ENCODE measurements at places on chromosomes 2 and 18. TPM values are rescaled to one million over a fixed set of nuclear protein-coding genes. Genes with fewer than 3 reads are reported as not detected.

GRCh38 chr2:217337771-217338170 lies 477.9 kb upstream of the TNP1 start:
- no peak for DNase-seq
- H3K27ac ChIP-seq: peak overlapping the region; percentile 26
- no peak overlapping the region for H3K4me3 ChIP-seq
- H3K27me3 ChIP-seq: no peaks in the 10 kb centered on the region
- no peaks in the 10 kb centered on the region for H3K36me3 ChIP-seq

Gene UGT1A4
- not detected for total RNA-seq

DNA sequence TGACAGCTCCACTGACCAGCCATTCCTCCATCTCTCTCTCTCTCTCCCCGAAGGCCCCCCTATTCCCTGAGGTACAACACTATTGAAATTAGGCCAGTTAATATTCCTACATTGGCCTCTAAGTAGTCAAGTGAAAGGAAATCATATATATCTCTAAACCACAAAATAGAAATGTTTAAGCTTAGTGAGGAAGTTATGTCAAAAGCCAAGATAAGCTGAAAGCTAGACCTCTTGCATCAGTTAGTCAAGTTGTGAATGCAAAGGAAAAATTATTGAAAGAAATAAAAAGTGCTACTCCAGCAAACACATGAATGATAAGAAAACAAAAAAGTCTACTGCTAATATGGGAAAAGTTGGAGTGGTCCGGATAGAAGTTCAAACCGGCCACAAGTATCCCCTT lies 301.3 kb upstream of the RBMS1 start:
- H3K27me3 ChIP-seq: no peaks in the 10 kb centered on the region
- no peaks in the 10 kb centered on the region for H3K4me1 ChIP-seq
- H3K27ac ChIP-seq: no peak overlapping the region
- no peak for DNase-seq
- H3K4me3 ChIP-seq: no peak overlapping the region

DNA sequence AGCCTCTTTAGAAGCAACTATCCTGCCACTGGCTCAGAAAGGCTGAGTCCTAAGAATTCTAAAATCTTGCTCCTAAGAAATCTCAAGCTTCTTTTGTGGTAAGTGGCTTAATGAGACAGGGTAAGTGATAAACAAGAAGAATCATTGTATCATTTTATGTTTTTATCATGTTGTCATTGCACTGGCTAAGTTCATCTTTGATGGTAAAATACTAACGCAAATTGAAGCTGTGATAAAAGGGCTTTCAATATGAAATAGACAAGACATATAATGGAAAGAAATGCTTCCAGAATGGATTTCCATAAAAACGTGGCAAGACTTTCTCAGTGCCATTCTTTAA lies 21.6 kb upstream of the TTC39C start:
- peaks cover 13% of the 10 kb centered on the region for H3K4me1 ChIP-seq
- DNase-seq: no peak
- no peaks in the 10 kb centered on the region for H3K36me3 ChIP-seq
- H3K27ac ChIP-seq: no peak overlapping the region

GRCh38 chr2:122236152-122236874 lies 480.9 kb downstream of the TSN start:
- no peak overlapping the region for H3K27ac ChIP-seq
- DNase-seq: no peak

DNA sequence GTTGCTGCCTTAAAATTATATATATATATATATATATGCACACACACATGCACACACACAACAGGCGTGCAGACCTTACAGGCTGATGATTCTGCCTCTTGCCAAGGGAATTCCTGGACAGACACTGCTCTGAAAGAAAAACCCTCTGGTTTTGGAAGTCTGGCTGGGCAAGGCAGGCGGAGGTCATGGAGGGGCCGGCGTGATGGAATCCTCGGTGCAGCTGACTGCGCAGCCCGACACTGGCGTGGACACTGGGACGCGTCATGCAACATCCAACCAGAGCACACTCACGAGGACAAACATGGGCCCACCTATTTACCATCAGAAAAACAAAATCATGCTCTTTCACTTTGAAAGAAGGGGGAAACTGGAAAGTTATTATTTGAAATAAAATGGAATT lies 235.3 kb downstream of the ZNF516 start:
- H3K4me3 ChIP-seq: no peak overlapping the region
- H3K4me1 ChIP-seq: no peaks in the 10 kb centered on the region
- no peak overlapping the region for H3K27ac ChIP-seq
- H3K36me3 ChIP-seq: no peaks in the 10 kb centered on the region
- H3K27me3 ChIP-seq: no peaks in the 10 kb centered on the region

DNA sequence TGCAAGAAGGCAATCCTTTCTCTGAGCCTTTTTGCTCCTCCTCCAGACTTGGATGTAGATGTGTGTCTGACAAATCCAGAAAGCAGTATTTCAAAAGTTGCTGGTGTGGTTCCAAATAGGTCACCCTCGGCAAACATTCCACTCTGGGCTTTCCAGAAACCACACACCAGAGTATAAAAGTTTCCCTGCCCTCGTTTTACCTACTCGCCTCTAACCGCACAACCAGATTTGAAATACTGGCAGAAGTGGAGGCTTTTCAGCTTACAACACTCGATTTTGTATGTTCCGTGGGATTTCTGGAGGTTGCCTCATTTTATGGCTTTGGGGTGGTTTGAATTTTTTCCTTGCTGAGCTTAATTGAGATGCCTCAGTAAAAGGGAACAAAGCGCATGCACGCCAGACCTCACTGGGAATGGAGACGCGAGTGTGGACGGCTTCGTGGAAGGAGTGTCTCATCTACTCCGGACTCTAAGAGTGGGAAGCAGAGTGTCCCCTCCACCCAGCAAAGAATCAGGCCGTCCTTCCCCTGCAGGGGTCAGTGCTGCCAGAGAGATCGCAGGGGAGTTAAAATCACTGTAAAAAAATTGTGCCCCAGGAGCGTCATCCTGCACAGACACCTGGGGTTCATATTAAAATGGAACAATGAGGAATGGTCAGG lies 44.0 kb upstream of the RPL31 start:
- no peak overlapping the region for H3K27ac ChIP-seq
- H3K4me3 ChIP-seq: no peak overlapping the region
- no peaks in the 10 kb centered on the region for H3K4me1 ChIP-seq
- no peak for DNase-seq
- no peaks in the 10 kb centered on the region for H3K27me3 ChIP-seq
- H3K36me3 ChIP-seq: no peaks in the 10 kb centered on the region

Gene GCA
- 3.8 TPM for total RNA-seq

DNA sequence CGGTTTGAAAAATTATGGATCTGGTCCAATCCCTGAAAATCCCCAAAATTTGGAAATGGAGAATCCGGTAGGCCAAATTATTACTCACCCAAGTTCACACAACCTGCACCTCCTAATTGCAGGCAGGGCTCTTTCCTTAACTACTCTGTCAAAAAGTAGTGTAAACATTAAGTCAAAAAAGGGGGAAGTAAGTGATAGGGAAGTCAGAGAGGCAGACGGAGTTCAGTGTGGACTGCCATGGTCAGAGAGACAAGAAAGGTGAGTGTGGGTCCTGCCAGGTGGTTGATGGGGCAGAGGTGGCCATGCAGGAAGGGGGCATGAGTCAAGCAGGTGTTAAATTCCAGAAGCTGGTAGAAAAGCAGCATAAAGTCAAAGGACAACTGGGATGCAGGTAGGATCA lies 104.7 kb upstream of the STPG4 start:
- no peak for DNase-seq
- H3K4me3 ChIP-seq: no peak overlapping the region
- H3K27ac ChIP-seq: no peak overlapping the region
- H3K27me3 ChIP-seq: no peaks in the 10 kb centered on the region

Gene DUSP11
- 44.1 TPM for total RNA-seq

- H3K4me1 ChIP-seq: peaks cover 4% of the 10 kb centered on the region
- H3K27me3 ChIP-seq: no peaks in the 10 kb centered on the region
- no peaks in the 10 kb centered on the region for H3K36me3 ChIP-seq
- no peak overlapping the region for H3K4me3 ChIP-seq
Observed at GRCh38 chr18:62982600-62983251, 267.4 kb downstream of the PHLPP1 start.

GRCh38 chr2:128347701-128348539 lies 29.3 kb upstream of the HS6ST1 start:
- no peak overlapping the region for H3K4me3 ChIP-seq
- H3K27ac ChIP-seq: no peak overlapping the region
- H3K36me3 ChIP-seq: no peaks in the 10 kb centered on the region
- H3K4me1 ChIP-seq: peaks cover 5% of the 10 kb centered on the region
- no peak for DNase-seq

Gene ACVR1C
- total RNA-seq: 3.4 TPM

Gene CABLES1
- total RNA-seq: 21.9 TPM

- no peaks in the 10 kb centered on the region for H3K36me3 ChIP-seq
- H3K4me1 ChIP-seq: no peaks in the 10 kb centered on the region
- no peak overlapping the region for H3K4me3 ChIP-seq
- no peak overlapping the region for H3K27ac ChIP-seq
- no peaks in the 10 kb centered on the region for H3K27me3 ChIP-seq
Observed at GRCh38 chr18:52875725-52876124, 535.7 kb downstream of the DCC start.

Gene L3MBTL4
- total RNA-seq: not detected

Gene COL3A1
- total RNA-seq: 19.3 TPM

- no peaks in the 10 kb centered on the region for H3K36me3 ChIP-seq
- H3K4me3 ChIP-seq: no peak overlapping the region
- H3K27ac ChIP-seq: no peak overlapping the region
Observed at GRCh38 chr2:151886241-151886640, 58.0 kb upstream of the ARL5A start.

- H3K27ac ChIP-seq: no peak overlapping the region
- H3K27me3 ChIP-seq: no peaks in the 10 kb centered on the region
- no peak for DNase-seq
Observed at GRCh38 chr18:13124411-13124810, 94.1 kb upstream of the LDLRAD4 start.

DNA sequence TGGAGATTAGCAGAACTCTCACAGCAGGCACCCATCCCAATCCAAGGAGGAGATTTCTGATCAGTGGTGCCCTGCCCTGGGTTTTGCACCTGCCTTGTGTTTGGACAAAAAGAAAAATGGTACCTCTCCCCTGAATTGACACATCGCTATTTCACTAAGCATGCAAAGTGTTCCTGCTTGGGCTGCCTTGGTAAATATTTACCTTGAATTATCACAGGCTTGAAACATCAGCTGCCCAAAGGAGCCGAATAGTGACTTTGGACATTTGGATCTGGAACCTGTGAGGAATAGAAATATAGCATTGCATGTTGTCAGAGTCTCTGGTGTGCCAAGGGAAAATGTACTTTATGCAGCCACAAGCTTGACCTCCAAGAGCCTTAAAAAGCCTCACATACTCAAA lies 926.4 kb upstream of the FANCL start:
- no peak overlapping the region for H3K4me3 ChIP-seq
- peaks cover 3% of the 10 kb centered on the region for H3K27me3 ChIP-seq
- no peaks in the 10 kb centered on the region for H3K36me3 ChIP-seq
- H3K4me1 ChIP-seq: no peaks in the 10 kb centered on the region

GRCh38 chr2:11546072-11546471 lies 12.2 kb downstream of the GREB1 start:
- H3K27me3 ChIP-seq: peaks cover 10% of the 10 kb centered on the region
- no peak overlapping the region for H3K4me3 ChIP-seq
- no peak for DNase-seq
- H3K4me1 ChIP-seq: no peaks in the 10 kb centered on the region
- H3K36me3 ChIP-seq: no peaks in the 10 kb centered on the region
- no peak overlapping the region for H3K27ac ChIP-seq

GRCh38 chr18:36786686-36787085 lies 42.1 kb downstream of the TPGS2 start:
- H3K4me3 ChIP-seq: no peak overlapping the region
- H3K27ac ChIP-seq: no peak overlapping the region
- H3K4me1 ChIP-seq: no peaks in the 10 kb centered on the region
- H3K27me3 ChIP-seq: no peaks in the 10 kb centered on the region

DNA sequence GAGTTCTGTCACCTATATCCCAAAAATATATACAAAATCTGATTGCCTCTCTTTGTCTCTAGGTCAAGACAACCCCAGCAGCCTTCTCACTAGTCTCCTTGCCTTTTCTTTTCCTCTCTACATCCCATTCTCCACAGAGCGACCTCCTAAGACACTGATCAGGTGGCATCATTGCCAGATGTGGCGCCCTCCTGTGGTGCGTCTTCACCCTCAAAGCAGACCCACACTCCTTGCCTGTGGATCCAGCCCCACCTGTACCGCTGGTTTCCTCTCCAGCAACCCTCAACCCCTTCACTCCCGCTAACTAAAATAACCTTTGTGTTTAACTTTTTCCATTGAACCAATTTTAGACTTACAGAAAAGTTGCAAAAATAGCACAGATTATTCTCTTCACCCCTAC lies 273.3 kb downstream of the GLI2 start:
- H3K4me3 ChIP-seq: no peak overlapping the region
- DNase-seq: no peak
- no peaks in the 10 kb centered on the region for H3K4me1 ChIP-seq
- no peaks in the 10 kb centered on the region for H3K27me3 ChIP-seq
- peaks cover 6% of the 10 kb centered on the region for H3K36me3 ChIP-seq

DNA sequence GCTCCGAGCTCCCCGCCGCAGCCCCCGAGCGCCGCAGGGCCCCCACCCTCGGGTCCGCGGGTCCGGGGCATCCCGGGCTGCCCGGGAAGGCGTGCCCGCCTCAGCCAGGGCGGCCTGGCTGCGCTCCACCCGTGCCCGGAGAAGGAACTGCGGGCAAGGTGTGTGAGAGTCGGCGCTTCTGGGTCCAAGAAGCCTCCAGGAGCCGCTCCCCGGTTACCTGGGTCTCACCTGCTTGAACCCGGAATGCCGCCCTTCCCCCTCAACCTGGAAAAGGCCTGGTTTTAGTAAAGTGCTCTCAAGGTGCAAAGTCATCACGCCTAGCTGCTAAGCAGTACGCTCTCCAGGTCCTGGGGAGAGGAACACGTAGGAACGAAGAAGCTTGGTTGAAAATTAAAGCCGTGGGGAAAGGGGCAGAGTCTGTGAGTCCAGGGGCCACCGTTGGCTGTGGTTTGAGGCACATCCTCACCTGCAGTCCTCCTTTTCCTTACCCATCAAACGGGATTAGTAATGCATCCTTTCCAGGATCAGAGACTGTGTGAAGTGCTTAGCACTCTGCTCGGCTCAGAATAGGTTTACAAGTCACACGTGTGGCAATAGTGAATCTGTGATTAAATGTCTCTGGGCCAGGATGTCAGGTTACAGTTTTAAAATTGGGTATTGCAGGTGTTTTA lies 1.2 kb downstream of the ASAP2 start:
- peak; percentile 52 for DNase-seq
- H3K4me3 ChIP-seq: peak overlapping the region; percentile 95
- H3K4me1 ChIP-seq: peaks cover 12% of the 10 kb centered on the region
- no peaks in the 10 kb centered on the region for H3K27me3 ChIP-seq

DNA sequence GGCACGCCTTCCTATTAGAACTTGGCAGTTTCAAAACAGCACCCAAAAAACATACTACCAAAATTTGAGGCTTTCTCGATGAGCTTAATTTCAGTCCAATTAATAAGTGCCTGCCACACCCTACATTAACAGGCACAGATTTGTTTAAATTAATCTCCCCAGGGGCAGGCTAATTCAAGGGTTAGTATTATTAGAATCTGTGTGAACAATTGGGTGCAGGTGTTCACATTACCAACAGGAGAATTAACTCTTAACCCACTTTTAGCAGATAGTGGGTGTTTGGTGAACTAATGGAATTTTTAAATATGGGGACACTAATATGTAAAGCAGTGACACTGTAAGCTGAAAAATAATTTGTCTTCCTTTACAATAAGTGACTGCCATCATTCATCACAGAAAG lies 4.1 kb downstream of the MBD2 start:
- no peaks in the 10 kb centered on the region for H3K36me3 ChIP-seq
- peaks cover 4% of the 10 kb centered on the region for H3K4me1 ChIP-seq
- no peak overlapping the region for H3K4me3 ChIP-seq
- DNase-seq: no peak
- H3K27me3 ChIP-seq: no peaks in the 10 kb centered on the region
- no peak overlapping the region for H3K27ac ChIP-seq

GRCh38 chr2:101121174-101121573 lies 30.0 kb downstream of the TBC1D8 start:
- no peaks in the 10 kb centered on the region for H3K27me3 ChIP-seq
- DNase-seq: no peak
- H3K4me1 ChIP-seq: peaks cover 29% of the 10 kb centered on the region
- H3K27ac ChIP-seq: no peak overlapping the region

Gene MOB1A
- 175 TPM for total RNA-seq

Data from SJCRH30 (cell line).